ENCODE measurements at places on chromosomes 16 and 17.

- DNase-seq: no peak
Observed at GRCh38 chr16:23303685-23304084, 1.6 kb downstream of the SCNN1B start.

DNA sequence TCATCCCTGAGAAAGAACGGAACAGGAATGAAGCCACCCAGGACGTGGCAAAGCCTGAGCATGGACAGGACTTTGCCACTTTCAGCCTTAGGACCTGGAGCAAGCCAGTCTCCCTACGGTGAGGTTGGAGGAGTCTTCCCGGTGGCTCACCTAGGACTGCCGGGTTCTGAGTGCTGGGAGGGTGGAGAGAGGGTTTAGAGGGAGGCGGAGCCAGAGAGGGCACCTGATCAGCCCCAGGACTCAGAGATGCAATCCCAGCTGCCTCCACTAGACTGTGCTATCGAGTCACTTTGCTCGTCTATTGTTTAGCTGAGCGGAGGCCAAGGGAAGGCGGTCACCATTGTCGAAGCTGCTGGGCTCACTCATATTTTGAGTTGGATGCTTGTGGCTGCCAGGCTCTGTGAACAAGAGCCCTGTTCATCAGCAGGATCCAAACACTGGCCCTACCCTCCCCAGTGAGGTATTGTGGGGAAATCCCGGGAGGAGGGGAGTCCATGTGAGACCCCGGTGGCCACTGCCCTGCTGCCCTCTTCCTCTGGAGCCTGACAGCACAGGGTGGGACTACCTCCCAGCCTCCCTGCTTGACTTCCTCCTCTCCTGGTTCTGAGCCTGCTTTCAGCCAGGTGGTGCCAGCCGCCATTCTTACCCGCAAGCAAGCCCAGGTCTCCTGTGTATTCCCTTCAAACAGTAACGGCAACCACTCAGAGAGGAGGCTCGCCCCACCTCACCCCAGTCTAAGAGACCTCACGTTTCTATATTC, 7.0 kb downstream of the KRT14 start:
- DNase-seq: peak; percentile 69

DNA sequence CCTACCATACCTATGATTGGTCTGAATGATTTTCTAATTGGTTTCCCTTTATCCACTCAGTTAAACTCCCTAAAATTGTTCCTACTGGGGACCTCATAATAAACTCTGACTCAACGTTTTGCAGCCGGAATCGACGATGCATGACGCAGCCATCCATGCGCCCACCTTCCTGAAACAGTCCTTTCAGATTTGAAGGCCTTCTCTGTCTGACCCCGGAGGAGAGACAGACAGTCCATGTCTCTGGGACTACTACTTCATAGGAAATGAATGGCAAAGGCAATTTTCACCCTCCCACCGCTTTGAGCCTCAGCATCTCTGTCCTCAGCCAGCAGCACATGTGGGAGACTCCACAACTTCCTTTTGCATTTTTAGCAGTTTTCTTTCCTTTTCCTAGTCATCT, 13.5 kb downstream of the VAT1L start:
- DNase-seq: no peak

DNA sequence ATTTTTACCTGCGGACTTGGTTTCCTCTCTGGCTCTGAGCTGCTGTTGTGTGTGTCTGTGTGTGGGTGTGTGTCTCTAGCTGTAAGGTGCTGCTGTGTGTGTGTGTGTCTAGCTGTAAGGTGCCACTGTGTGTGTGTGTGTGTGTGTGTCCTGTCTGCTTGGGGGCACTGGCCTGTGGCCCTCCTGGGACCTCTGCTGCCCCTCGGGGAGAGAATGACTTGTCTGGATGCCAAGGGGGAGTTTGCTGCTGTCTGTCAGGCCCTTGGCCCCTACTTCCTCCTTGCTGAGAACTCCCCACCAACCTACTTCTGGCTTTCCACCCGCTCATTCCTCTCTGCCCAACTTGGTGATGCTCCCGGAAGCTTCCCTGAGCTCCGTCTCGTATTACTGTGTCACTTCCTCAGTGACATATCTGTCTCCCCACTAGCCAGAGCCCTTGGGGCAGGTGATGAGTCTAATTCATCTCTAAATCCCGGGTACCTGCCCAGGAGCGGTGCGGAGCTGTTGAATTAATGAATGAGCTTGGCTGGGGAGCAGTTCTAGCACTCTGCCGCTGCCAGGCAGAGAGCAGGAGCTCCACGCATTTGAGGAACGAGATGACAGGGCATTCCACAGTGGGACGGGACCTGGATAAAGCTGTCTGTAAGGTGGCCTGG, 3.5 kb upstream of the LASP1NB start:
- DNase-seq: no peak

- DNase-seq: no peak
Observed at GRCh38 chr16:28140788-28141618, 70.8 kb downstream of the XPO6 start.

DNA sequence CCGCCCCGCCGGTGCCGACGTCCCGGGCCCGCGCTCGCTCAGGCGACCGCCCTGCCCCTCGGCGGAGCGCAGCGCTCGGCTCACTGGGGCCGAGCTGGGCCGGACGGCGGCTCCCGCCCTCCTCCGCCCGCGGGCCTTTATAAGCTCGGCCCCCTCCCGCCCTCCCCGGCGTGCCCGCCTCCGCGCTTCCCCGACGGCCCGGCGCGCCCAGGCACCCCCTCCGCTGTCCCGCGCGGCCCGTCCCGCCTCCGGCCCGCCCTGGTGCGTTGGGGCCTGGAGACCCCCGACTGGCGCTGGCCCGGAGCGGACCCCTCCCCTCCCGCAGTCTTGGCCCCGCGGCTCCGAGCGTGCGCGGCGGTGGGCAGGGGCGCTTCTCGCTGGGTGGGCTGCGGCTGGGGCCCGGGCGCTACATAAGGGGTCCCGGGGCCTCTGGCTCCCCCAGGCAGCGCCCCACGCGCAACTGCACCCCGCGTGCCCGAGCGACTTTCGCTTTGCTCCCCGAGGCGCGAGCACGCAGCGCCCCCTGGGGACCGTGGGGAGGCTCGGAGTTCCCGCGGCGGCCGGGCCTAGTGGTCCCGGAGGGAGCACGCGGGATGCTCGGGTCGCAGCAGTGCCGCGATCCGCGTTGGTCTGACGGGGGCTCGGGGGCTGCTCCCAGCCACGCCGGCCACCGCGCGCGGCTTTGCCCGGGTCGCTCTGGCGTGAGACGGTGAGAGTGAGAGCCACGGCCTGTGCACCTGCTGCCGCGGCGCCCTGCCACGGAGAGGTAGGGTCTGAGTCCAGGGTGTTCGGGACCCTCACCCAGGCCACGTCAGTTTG, at the start of gene PIEZO1:
TSS of gene PIEZO1 (minus strand) at position 115 of the 819 bp plus-strand sequence. CDS start 256 bp downstream, outside the sequence.
- peak; percentile 77 for DNase-seq

DNA sequence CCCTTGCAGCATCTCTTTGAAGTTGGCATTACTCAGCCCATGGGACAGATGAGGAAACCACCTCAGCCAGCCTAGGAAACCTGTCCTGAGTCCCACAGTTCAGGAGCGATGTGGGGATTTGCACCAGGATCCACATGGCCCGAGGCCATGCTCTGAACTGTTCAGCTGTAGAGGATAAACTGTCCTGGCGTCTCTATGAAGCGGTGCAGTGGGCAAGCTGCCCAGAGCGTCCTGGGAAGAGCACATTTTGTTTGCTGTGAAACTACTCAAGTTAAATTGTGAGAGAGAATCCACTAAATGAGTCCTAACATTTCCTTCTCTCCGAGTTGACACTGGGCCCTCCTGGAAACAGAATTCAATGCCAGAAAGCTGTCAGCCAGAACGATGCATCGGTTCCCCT, 276.6 kb upstream of the TNRC6C start:
- DNase-seq: no peak

DNA sequence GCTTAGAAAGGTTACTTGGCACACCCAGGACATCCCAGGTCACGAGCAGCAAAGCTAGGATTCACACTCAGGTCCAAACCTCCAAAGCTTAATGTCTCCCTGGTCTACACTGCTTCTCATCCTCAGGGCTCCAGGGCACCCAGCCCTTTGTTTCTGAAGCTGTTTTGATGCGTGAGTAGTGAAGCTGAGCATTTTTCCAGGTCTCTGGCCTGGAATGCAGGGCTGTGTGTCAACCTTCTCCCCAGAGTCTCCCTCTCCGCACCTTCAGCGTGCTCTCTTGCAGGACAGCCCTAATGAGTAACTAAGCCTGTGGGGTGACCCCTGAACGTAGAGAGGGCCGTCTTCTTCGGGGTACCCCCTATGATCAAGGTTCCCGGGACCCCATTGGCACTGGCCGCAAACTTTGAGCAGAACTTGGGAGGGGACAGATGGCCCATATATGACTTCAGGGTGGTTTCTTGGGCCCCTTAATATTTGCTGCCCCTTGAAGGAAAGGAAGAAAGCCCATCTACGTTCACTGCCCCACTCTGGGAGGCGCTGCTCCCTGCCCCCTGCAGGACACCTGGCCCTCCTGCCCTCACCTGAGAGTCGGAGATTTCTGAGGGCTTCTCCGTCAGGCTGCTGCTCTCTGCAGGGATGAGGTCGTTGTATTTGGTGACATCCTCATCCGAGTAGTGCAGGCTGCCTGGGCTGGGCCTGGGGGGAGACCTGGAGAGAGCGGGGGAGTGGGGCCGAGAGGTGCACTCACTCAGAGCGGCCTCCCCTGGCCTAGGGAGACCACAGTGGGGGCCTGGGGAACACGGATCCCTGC, 36.4 kb upstream of the CDC42EP4 start:
- DNase-seq: no peak

DNA sequence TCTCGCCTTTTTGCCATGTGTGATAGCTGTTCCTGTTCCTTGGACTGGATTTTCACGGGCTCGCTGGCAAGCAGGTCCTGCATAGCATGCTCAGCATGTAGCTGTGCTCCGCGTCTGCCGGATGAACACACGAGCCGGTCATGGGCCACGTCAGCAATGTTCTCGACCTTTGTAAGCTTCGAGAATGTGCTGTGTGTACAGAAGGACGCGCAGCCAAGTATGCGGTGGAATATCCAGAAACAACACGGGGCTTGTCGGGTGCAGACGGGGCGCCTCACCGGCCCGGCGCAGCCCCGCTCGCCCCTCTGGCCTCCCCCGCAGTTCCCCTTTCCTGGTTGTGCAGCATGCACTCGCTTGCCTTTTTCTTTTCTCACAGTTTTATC, 42.2 kb downstream of the RPTOR start:
- DNase-seq: no peak

GRCh38 chr17:43595466-43595865, 49.3 kb upstream of the ETV4 start:
- DNase-seq: no peak

DNA sequence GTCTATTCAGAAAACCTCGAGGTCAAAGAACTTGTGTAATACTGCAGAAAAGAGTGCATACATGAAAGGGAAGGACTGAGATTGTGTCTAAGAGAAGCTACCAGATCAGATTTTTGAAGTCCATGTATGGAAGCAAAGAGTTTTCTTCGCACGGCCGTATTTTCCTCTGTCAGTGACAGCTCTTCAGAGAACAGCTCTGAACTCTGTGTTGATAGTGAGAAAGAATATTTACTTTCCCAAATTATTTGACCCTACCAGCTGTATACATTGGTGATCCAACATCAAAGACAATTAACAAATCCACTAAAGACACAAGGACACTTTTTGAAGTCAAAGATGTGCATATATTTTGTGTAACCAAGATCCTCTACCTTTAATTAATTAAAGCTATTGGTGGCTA, 107.8 kb upstream of the PSMD7 start:
- no peak for DNase-seq

- no peak for DNase-seq
Observed at GRCh38 chr16:2926650-2926999, 14.9 kb downstream of the FLYWCH1 start.

DNA sequence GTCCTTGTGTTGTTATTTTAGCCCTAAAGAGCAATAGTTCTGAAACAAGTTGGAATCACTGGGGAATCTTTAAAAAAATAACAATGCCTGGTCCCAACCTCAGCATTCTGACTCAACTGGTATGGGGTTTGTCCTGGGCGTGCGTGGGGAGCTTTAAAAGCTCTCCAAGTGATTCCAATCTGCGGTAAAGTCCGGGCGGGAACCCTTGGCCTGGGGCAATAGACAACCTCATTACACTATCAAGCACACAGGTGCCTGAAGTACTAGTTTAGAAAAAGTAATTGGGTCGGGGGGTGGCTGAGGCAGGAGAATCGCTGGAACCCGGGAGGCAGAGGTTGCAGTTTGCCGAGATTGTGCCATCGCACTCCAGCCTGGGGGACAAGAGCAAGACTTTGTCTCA, 4.4 kb downstream of the STX8 start:
- no peak for DNase-seq

GRCh38 chr17:81480140-81481072, 32.2 kb downstream of the ACTG1 start:
- DNase-seq: no peak

DNA sequence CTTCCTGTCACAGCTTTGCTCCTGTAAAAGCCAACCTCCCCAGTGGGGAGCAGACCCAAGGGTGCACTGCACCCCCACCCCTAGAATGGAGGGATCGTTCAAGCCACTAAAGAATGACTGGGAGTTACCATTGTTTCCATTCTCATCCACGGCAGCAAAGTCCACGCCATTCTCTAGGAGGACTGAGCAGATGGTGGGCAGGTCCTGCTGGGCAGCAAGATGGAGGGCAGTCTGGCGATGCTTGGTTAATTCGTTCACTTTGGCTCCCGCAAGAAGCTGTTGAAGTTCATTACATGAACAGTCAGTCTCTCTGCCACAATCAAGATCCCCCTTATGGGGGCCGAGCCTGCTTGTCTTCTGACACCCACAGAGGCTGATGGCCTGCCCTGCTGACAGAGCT, 30.8 kb downstream of the CYB5D2 start:
- no peak for DNase-seq
